ENCODE measurements at places on chromosomes 7 and 10. TPM values are rescaled to one million over a fixed set of nuclear protein-coding genes. Genes with fewer than 3 reads are reported as not detected.
A peak's percentile ranks its signal among the peaks of the same experiment; 100 is the strongest.

MRC1 gene
- total RNA-seq, result 18.9 TPM

CLCN1 gene
- not detected for total RNA-seq

NPC1L1 gene
- total RNA-seq, result 0.19 TPM

PANK1 gene
- total RNA-seq, result 21.4 TPM

GRCh38 chr7:157674715-157675426 lies 338.1 kb downstream of the DNAJB6 start:
- no peaks in the 10 kb centered on the region for H3K36me3 ChIP-seq
- H3K27ac ChIP-seq, result no peak overlapping the region
- peaks cover 95% of the 10 kb centered on the region for H3K27me3 ChIP-seq
- no peak for DNase-seq
- no peak overlapping the region for H3K4me3 ChIP-seq

- no peaks in the 10 kb centered on the region for H3K4me1 ChIP-seq
- H3K27ac ChIP-seq, result no peak overlapping the region
- DNase-seq, result no peak
- H3K4me3 ChIP-seq, result no peak overlapping the region
- no peaks in the 10 kb centered on the region for H3K36me3 ChIP-seq
These were observed 170.9 kb upstream of the INHBA start for GRCh38 chr7:41873741-41874140.

DNA sequence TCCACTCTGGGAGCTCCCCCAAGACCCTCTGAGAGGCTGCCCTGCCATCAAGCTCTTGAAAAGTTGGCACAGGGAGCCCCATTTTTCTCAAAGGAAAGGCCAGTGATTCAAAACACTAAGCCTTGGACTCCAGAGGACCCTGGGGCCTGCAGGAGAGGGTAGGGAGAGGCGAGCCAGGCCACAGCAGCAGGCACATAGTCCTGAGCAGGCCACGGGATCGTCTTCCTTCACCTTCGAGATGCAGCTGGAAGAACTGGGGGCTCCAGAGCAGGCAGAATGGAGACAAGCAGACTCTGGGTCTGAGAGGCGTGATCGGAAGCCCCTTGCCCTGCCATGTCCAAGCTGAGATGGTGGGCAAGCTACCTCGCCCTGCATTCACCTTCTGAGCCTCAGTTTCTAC lies 13.9 kb downstream of the TNS3 start:
- peak overlapping the region; percentile 45 for H3K27ac ChIP-seq
- no peak for DNase-seq
- H3K27me3 ChIP-seq, result no peaks in the 10 kb centered on the region
- H3K4me3 ChIP-seq, result no peak overlapping the region

DNA sequence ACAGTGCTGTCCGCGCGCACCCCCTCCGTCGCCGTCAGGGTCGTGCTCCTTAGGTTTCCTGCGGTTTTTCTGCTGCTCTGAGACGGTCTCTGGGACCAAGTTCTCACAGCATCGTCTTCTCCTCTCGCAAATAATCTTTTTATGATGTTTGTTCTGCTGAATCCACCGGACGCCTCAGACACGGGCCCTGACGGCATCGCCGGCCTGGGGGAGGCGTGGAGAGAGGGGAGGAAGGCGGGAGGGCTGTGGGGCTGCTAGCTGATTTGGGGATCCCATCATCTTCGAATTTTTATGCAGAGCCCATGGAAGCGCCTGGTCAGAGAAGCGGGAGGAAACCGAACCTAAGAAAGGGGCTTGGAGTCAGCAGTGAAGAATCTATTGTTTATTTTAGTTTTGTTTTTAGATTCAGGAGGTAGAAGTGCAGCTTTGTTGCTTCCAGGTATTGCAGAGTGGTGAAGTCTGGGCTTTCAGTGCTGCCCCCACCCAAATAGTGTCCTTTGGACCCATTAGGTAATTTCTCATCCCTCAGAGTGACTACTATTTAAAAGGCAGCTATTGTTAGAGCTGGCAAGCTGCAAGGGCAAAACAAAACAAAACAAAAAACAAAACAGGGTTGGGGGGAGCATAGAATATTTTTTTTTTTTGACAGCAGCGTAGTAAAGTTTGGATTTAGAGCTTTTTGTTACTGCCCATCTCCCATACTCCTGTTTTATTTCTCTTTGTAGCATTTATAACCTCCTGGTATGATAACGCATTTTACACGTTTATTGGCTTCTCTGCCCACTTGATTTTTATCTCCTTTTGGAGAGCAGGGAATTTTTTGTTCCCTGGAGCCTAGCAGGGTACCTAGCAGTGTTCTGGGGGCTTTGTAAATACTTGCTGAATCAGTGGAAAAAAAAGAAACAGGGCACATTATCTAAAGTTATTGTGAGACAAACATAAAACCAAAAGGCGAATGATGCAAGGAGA lies 92.6 kb downstream of the SPAG6 start:
- DNase-seq, result no peak
- H3K4me3 ChIP-seq, result peak overlapping the region; percentile 87
- peak overlapping the region; percentile 98 for H3K27ac ChIP-seq
- H3K36me3 ChIP-seq, result no peaks in the 10 kb centered on the region
- H3K27me3 ChIP-seq, result peaks cover 3% of the 10 kb centered on the region
- peaks cover 33% of the 10 kb centered on the region for H3K4me1 ChIP-seq

- peaks cover 40% of the 10 kb centered on the region for H3K4me1 ChIP-seq
- H3K27me3 ChIP-seq, result peaks cover 23% of the 10 kb centered on the region
- no peak overlapping the region for H3K4me3 ChIP-seq
- H3K36me3 ChIP-seq, result no peaks in the 10 kb centered on the region
These were observed 4.7 kb downstream of the GLI3 start for GRCh38 chr7:42232275-42232674.

GRCh38 chr7:99840136-99840869 lies 12.5 kb downstream of the CYP3A43 start:
- no peak overlapping the region for H3K4me3 ChIP-seq
- DNase-seq, result no peak
- H3K36me3 ChIP-seq, result no peaks in the 10 kb centered on the region
- no peaks in the 10 kb centered on the region for H3K27me3 ChIP-seq
- no peak overlapping the region for H3K27ac ChIP-seq
- no peaks in the 10 kb centered on the region for H3K4me1 ChIP-seq

DNA sequence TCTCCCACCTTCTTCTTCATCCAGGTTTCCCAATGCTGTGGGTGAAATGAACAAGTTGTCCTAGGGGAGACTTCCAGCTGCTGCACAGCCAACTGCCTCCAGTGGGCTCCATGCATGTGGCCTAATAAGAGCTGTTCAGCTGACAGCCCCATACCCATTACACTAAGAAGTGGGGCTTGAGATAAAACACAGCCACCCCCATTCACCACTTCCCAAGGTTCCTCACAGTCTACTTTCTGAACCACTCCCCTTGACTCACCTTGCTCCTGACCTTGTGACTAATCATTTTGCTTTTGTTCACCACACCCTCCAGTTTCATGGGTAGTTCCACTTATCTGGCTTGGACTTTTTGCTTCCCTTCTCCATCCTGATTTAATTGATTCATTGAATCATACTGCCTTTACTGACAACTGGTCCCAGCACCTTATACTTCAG lies 119.3 kb downstream of the CABCOCO1 start:
- H3K36me3 ChIP-seq, result no peaks in the 10 kb centered on the region
- no peak for DNase-seq
- no peaks in the 10 kb centered on the region for H3K27me3 ChIP-seq
- H3K27ac ChIP-seq, result no peak overlapping the region

- peak overlapping the region; percentile 93 for H3K27ac ChIP-seq
- H3K36me3 ChIP-seq, result peaks cover 9% of the 10 kb centered on the region
- H3K4me1 ChIP-seq, result peaks cover 41% of the 10 kb centered on the region
- peak; percentile 32 for DNase-seq
- peaks cover 88% of the 10 kb centered on the region for H3K27me3 ChIP-seq
These were observed 1.3 kb downstream of the HHEX start for GRCh38 chr10:92690915-92691590.

- no peak for DNase-seq
- H3K36me3 ChIP-seq, result no peaks in the 10 kb centered on the region
- H3K4me3 ChIP-seq, result no peak overlapping the region
- H3K4me1 ChIP-seq, result no peaks in the 10 kb centered on the region
- H3K27me3 ChIP-seq, result peaks cover 10% of the 10 kb centered on the region
- no peak overlapping the region for H3K27ac ChIP-seq
These were observed 26.6 kb downstream of the CDNF start for GRCh38 chr10:14810969-14811953.

GRCh38 chr10:71846816-71847215 lies 4.2 kb downstream of the PSAP start:
- no peak overlapping the region for H3K4me3 ChIP-seq
- H3K36me3 ChIP-seq, result no peaks in the 10 kb centered on the region
- DNase-seq, result no peak
- peak overlapping the region; percentile 49 for H3K27ac ChIP-seq

GRCh38 chr7:137944168-137944567 lies 57.7 kb downstream of the CREB3L2 start:
- peaks cover 60% of the 10 kb centered on the region for H3K4me1 ChIP-seq
- no peaks in the 10 kb centered on the region for H3K36me3 ChIP-seq
- no peak for DNase-seq
- H3K27ac ChIP-seq, result peak overlapping the region; percentile 81
- H3K4me3 ChIP-seq, result no peak overlapping the region

GRCh38 chr7:138875794-138876193 lies 77.8 kb upstream of the ATP6V0A4 start:
- H3K4me1 ChIP-seq, result peaks cover 6% of the 10 kb centered on the region
- no peaks in the 10 kb centered on the region for H3K27me3 ChIP-seq
- DNase-seq, result no peak
- H3K36me3 ChIP-seq, result peaks cover 6% of the 10 kb centered on the region
- no peak overlapping the region for H3K4me3 ChIP-seq

DNA sequence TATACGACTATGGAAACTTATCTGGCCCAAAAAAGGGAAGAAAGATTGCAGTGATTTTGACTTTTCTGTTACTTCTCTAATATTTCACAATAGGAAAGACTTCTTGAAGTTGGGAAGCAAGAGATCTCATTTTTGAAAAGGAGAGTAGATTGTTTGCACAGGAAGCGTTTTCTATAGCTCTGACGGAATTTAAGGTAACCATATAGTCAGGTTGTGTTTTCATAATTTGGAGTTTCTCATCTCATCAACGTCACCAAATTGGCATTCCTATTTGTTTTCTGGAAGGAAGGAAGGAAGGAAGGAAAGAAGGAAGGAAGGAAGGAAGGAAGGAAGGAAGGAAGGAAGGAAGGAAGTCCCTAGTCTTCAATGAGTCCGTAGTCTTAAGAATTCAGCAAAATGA lies 732.0 kb downstream of the XPNPEP1 start:
- H3K27ac ChIP-seq, result no peak overlapping the region

GRCh38 chr7:96380111-96380512 lies 58.2 kb upstream of the SLC25A13 start:
- peaks cover 9% of the 10 kb centered on the region for H3K4me1 ChIP-seq
- H3K36me3 ChIP-seq, result no peaks in the 10 kb centered on the region
- H3K27me3 ChIP-seq, result no peaks in the 10 kb centered on the region
- peak overlapping the region; percentile 33 for H3K27ac ChIP-seq
- H3K4me3 ChIP-seq, result no peak overlapping the region
